ENCODE measurements at places on chromosomes 13 and 19.

- no peak for DNase-seq
Observed at GRCh38 chr19:8905342-8905741, 73.2 kb downstream of the MBD3L1 start.

DNA sequence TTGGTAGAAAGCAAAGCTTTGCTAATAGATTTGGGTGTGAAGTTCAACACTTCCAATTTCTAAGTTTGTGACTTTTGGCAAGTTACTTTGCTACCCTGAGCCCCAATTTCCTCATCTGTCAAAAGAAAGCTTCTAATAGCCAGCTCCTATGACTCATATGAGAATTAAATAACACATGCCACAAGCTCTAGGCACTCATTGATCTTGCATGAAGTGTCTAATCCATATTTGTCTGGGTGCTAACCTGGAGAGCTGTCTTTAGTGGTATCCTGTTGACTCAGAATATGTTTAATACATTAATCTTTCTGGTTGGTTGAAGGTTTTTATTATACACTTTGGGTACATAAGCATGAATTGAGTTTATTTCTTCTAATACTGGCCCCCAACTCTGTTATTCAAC lies 188.8 kb downstream of the POSTN start:
- DNase-seq: no peak

GRCh38 chr19:46859637-46860124 lies 1.1 kb upstream of the ARHGAP35 start:
- no peak for DNase-seq

- no peak for DNase-seq
Observed at GRCh38 chr19:14475251-14476073, at the start of gene PTGER1. Gene PTGER1, minus strand, starts transcription at chr19:14475354. Its CDS starts 1,034 bp downstream, at chr19:14474320.

DNA sequence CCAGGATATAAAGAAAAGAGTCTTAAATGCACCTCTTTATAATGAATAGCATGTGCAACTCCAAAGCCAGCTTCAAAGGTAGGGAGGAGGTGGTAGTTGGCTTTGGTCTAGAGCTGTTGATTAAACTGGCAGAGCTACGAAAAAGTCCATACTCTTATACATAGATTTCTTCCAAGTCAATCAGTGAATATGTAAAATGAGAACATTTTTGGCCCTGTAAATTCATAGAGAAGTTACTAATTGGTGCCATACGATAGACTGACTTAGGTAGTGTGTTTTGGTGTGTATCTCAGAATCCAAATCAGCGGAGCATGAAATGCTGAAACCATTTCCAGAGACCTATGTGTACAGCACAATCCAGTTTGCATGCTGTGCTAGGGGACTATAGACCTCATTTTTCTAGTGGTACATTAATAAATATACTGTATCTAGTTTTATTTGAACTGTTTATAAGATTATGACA lies 17.1 kb upstream of the DPY19L3 start:
- DNase-seq: no peak

DNA sequence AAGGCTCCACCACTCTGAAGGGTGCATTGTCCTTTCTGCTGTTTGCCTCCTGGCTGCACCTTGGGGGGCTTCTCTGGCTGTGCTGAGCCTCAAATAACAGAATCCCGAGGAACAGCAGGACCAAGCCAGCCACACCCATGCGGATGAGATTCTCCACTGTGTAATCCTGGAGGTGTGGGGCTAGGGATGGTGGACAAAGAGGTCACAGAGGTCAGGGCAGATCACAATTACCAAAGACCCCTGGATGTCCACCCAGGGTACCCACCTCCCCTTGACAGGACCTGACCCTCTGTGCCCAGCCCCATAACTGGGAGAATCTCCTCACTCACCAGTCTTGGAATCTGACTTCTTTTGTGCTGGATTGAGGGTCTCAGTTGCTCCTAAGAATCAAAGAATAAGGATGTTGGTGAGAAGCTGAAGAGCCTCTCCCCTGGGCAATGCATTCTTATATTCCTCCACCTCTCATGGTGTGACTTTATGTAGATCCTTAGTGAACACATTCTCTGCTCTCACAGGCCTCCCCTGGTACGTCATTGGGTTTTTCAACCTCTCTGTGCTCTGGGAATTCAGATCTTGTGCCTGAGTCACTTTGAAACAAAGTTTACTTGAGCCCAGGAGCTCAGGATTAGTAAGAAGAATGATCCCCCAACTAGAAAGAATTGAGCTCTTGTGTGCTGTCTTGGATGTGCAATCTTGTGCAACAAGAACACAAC lies 5.2 kb downstream of the LILRA4 start:
- no peak for DNase-seq

DNA sequence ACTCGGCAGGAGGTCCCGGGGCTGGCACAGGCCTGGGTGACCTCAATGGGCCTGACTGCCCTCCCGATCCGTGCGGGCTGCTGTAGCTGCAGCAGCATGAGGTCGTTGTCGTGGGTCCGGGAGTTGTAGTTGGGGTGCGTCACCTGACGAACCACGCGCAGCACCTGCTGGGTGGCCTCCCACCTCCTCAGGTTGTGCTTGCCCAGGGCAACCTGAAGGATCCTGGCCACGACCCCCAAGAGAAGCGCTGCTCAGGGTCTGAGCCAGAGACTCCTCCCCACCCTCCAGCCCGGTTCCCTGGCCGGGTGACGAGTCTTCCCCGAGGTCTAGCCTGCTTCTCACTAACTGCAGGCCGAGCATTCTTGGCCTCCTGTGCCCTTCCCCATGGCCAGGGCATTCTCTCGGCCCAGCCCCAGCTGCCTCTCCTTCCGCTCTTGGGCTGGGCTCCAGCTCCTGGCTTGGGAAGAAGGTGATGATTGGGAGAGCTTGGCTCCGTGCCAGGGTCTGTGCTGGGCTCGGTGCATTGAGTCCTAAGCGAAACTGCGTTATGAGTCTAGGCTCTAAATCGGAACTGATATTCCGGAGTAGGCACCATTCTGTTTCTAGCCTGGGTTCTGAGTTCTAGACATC lies 3.1 kb downstream of the KLK14 start:
- no peak for DNase-seq

DNA sequence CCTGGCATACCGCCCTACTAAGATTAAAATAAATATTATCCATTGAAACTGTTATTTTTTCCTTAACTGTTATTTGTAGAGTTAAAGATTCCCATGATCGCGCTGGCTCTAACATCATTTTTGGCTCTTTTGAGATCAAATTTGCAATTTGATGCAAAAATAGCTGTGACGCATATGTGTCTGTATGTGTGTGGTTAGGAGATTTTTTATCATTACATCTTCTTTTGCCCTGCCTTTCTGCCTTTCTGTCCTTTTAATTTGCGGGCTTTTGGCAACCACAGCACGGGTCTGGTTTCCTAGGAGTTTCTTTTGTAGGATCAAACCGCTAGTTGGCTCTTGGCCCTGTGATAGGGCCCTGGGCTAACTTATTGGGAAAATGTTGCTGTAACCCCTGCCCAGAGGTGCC lies 37.3 kb upstream of the ALOX5AP start:
- DNase-seq: no peak

GRCh38 chr13:37443538-37443937 lies 155.0 kb downstream of the POSTN start:
- no peak for DNase-seq

DNA sequence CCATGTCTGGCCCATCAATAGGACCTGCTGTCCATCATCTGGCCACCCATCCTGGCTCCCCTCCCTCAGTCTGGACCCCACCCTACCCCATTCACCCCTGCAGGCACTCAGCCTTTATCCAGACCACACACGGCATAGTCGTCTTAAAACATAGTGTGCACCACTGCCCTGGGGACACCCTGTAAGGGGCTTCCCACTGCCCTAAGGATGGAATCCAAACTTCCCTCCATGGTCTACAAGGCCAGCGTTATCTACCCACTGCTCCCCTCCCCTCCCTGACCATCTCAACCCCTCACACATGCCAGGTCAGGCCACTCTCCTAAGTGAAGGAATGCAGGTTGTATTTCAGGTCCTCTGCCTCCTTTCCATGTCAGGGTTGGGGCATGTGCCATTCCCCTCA lies 352.7 kb upstream of the ZNF507 start:
- DNase-seq: no peak

GRCh38 chr13:97308735-97309429 lies 86.7 kb downstream of the MBNL2 start:
- DNase-seq: no peak

DNA sequence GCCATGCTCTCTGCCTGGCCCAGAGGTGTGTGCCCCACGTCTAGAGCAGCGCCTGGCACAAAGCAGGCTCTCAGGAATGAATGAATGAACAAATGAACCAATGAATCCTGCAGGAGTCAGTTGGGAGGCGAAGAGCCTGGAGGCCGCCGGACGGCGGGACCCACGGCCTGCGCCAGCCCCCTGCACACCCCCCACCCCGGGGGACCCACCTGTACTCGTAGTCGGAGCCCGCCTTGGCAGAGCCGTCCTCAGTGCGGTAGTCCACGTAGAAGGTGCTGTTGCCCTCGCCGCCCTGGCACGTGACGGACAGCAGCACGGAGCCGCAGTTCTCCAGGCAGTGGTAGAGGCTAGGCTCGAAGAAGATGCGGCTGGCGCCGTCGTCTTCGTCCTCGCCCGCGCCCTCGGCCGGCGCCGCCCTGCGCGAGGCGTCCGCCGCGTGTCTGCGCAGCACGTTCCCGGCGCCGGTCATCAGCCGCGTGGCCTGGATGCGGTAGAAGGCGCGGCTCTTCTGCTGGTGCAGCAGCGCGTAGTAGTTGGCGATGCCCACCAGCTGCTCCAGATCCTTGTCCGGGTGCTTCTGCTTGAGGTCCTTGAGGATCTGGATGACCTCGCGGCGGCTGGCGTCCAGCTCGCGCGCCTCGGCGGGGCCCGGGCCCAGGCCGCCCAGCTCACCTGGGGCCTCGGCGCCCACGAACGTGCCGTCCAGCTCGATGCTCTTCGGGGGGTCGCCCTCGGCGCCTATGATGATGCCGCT lies 14.8 kb downstream of the SLC8A2 start:
- DNase-seq: no peak

GRCh38 chr13:33940256-33940655 lies 122.3 kb downstream of the RFC3 start:
- no peak for DNase-seq

GRCh38 chr19:27779954-27780353 lies 1433.0 kb downstream of the UQCRFS1 start:
- DNase-seq: no peak

DNA sequence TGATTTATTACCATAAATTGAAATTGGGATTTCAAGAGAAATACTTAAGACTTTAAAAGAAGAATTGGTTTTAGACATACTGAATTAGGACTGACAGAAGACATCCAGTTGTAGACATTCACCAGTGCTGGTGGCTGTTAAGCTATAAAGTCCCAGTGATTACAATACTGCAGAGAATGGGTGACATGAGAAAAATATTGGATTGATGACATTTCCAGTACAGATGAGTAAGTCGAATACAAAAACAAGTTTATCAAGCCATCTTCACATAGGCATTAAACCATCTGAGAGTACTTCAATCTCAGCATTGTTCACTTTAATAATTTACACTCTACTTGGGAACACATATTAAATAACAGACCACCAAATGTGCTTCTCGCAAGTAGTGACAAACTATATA lies 66.8 kb downstream of the TBC1D4 start:
- no peak for DNase-seq

DNA sequence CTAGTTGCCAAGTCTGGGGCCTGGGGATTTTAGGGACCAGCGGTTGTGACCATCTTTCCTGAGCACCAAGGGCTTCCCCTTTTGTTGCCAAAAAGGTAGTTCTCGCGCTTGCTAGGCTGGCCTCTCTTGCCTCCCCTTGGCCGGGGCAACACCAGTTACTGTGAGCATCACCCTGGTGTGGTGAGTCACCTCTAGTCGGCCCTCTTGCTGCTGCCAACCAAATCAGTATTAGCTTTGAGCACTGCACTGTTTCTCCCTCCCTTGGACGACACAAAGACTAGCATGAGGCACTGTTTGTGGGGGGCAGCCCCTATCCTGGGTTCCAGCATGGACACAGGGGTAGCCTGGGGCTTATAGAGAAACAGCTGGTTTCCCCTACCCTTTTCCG lies 6.9 kb downstream of the SYDE1 start:
- DNase-seq: no peak

DNA sequence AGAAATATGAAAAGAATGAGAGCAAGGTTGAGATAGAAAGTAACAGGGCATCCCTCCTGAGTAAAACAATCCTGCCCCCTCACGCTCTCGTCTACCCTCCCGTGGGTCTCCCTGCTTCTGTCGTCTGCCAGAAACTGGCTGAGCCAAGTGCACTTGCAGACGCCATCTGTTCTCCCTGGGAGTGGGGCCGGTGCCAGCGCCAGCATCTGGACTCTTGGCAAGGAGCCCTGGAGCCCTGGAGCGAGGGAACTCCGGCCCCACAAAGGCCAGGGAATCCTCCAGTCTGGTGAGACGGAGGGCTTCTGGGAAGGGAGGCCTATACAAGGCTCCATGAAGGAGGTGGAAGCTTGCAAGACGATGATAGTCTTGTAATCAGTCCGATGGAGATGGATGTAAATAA lies 2.3 kb upstream of the TMEM91 start:
- DNase-seq: no peak

GRCh38 chr13:37123337-37123736 lies 17.9 kb upstream of the CSNK1A1L start:
- DNase-seq: no peak

GRCh38 chr13:57409656-57410055 lies 221.9 kb upstream of the PCDH17 start:
- DNase-seq: no peak

GRCh38 chr13:47518530-47518929 lies 482.5 kb downstream of the SUCLA2 start:
- DNase-seq: no peak

- DNase-seq: no peak
Observed at GRCh38 chr19:45245334-45245787, at the start of gene EXOC3L2. Gene EXOC3L2, minus strand, starts transcription at chr19:45245407. Its CDS starts 6,362 bp downstream, at chr19:45239045.

GRCh38 chr13:25232937-25233515 lies 54.3 kb downstream of the MTMR6 start:
- DNase-seq: no peak

DNA sequence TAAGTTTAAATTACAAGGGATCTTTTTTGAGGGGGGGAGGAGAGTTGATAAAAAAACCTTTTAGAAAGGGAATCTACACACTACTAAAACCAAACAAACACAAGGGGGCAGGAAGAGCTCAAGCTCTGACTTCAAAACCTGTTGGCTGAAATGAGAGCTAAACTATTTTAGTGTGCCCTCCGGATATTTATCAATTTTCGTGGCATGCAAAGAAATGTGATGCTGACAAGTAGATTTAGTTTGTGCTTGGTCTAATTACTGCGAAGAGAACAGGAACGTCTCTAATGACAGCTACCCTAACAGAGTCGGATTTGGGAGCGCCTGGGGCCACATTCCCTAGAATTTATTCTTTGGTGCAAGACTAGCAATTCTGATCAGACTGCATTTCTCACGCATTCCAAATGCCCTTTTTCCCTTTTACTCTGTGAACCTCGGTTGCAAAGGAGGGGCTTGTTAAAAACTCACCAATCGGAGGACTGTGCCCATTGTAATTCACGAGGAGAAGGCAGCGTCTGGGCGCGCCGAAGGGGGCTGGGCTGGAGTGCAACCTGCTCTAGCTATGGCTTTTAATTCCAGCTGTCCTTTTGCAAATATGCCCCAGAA lies 802 bp upstream of the FREM2 start:
- no peak for DNase-seq

GRCh38 chr13:53782488-53782961 lies 753.9 kb downstream of the OLFM4 start:
- no peak for DNase-seq

GRCh38 chr13:111315347-111315995 lies 5.0 kb upstream of the TEX29 start:
- DNase-seq: no peak
